PC-9 (cell line): ENCODE measurements at places on chromosomes 6 and 20. TPM values are rescaled to one million over a fixed set of nuclear protein-coding genes. Genes with fewer than 3 reads are reported as not detected.

The BAG2 gene
- 9.0 and 11.0 TPM in 2 replicates for total RNA-seq

GRCh38 chr6:107786709-107787588 lies 37.2 kb downstream of the SCML4 start:
- H3K27ac ChIP-seq: no peak overlapping the region
- H3K4me1 ChIP-seq: no peaks in the 10 kb centered on the region
- H3K27me3 ChIP-seq: peaks cover 78% of the 10 kb centered on the region
- H3K36me3 ChIP-seq: no peaks in the 10 kb centered on the region

DNA sequence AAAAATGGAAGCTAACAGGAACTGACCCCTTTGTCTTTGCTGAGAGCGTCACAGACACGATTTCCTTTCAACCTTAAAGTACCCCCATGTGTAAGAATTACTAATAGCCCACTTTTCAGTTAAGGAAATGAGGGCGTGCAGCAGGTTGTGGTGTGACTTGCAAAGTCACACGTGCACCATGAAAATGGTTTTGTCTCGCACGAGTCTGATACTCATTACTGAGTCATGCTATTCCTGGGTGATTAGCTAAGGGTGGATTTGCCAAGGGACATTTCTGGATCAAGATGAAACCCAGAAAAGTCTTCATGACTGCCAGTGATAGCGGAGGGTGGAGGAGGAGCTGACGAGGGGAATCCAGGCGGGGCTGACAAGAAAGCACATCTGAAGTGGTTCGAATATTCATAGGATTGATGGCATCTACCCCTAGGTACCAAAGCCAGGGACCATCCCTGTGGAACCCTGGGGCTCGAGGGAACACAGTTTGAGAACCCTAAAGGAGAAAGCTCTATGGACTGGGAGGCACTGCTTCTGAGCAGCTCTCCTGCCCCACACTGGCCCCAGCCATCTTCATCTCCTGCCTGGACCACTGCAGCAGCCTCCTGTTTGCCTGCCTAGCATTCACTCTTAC lies 12.1 kb upstream of the NFATC2 start:
- H3K4me3 ChIP-seq: no peak overlapping the region
- H3K4me1 ChIP-seq: no peaks in the 10 kb centered on the region
- no peaks in the 10 kb centered on the region for H3K36me3 ChIP-seq
- no peak overlapping the region for H3K27ac ChIP-seq

The IYD gene
- not detected in 2 replicates for total RNA-seq

DNA sequence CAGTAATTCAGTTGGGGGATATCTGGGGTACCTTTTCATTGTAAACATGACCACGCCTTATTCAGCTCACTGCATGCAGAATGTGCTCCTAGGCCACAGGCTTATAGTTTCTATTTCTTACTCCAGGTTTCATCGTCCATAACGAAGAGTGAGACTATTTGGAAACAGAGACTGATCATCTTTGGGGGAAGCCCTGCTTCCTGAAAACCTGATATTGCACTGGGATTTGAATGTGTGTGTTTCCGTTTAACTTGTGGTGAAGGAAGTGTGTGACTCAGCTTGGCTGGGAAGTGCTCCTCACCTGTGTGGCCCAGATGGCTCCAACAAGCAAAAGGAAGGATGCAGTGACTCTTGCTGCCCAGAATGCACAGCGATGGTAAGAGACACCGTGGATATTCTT lies 19.6 kb upstream of the LTV1 start:
- H3K4me3 ChIP-seq: no peak overlapping the region
- DNase-seq: no peak
- no peaks in the 10 kb centered on the region for H3K4me1 ChIP-seq
- no peaks in the 10 kb centered on the region for H3K36me3 ChIP-seq
- no peaks in the 10 kb centered on the region for H3K27me3 ChIP-seq

GRCh38 chr6:131413831-131414191 lies 159.2 kb upstream of the ARG1 start:
- H3K36me3 ChIP-seq: no peaks in the 10 kb centered on the region
- no peaks in the 10 kb centered on the region for H3K4me1 ChIP-seq
- H3K27me3 ChIP-seq: no peaks in the 10 kb centered on the region
- H3K27ac ChIP-seq: no peak overlapping the region
- DNase-seq: no peak
- no peak overlapping the region for H3K4me3 ChIP-seq

- H3K27me3 ChIP-seq: no peaks in the 10 kb centered on the region
- no peaks in the 10 kb centered on the region for H3K36me3 ChIP-seq
- DNase-seq: no peak
- no peak overlapping the region for H3K27ac ChIP-seq
- H3K4me1 ChIP-seq: 0 out of 2 replicates have a peak, but pooled peaks cover 4% of the 10 kb centered on the region
Observed at GRCh38 chr6:135738636-135739035, 112.9 kb upstream of the PDE7B start.
